ENCODE measurements at places on chromosomes 1 and 21.

DNA sequence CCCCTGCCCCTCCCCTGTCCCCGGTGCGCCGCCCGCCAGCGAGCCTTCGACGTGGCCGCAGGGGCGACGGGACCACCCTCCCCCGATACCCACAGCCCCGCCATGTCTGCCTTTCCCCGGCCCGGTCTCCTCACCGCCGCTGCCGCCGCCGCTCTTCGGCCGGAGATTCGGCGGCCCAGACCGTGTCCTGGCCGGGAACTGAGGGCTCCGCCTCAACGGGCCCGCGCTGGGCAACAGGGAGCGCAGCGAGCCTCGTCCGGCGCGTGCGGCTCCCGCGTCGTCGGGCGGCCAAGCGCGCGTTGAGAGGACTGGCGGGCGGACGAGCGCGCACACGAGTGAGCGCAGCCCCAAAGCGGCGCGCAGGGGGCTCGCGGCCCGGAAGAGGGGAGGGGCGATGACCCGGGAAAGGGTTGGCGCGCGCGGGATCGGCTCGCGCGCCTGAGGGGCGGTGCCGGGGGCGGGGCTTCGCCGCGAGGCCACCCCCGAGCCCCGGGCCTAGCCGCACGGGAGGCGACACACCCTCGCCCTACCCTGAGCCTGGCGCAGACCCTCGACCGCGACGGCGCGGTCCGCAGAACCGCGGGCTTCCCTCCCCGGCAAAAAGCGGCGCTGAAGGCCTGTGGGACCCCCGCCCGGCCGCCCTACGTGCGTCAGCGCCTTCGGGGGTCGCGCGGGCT is at the start of gene BTG3:
Gene BTG3, minus strand, starts transcription at position 337 of the 677 bp plus-strand sequence. CDS start 3,757 bp downstream, outside the sequence.
- peak; percentile 81 for DNase-seq

GRCh38 chr1:44033756-44034155 is 2.5 kb upstream of the SLC6A9 start:
- DNase-seq = no peak

DNA sequence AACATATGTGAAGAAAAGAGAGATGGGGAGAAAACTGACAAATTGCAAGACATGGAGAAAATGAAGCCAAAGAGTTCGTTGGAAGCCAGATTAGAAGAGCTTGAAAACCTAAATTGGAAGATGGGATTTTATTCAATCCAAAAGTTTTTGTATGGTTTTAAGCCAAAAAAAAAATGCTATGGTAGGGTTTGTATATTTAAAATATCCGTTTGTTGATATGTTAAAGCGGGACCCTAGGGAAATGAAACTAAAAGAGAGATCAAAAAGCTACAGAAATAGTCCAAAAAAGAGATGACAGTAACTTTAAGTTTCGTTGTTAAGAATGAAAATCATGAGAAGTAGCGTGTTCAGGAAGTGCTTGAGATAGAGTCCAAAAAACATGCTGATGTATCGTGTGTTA is 617.7 kb upstream of the ADGRL2 start:
- DNase-seq = no peak

DNA sequence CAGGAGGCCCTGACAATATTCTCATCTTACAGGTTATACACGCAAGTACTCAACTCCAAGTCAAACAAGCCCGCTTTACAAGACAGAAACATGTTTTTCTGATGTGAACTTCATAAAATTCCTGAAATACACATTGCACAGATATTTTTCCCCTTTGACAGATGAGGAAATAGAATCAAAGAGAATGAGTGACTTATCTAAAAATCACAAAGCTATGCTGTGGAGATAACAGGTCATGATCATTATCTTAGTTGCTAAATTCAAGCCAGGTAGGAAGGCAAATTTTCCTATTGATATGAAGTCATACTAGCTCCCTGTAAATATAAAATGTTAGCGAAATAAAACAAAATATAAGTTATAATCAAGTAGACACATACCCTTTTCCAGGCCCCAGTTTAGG is 18.3 kb downstream of the UBR4 start:
- no peak for DNase-seq

DNA sequence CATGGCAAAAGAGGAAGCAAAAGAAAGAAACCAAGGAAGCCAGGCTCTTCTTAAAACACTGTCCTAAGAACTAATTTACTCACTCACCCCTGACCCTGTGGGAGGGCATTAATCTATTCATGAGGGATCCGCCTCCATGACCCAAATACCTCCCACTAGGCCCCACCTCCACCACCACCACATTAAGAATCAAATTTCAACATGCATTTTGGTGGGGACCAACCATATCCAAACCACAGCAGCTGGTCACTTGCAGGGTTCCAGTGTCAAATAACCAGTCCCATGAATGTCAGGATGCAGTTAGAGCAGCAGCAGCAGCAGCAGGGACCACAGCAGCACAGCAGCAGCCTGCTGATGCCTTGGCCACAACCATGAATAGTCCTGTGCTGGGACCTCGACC is 83.8 kb downstream of the ZC3H11B start:
- DNase-seq = no peak

DNA sequence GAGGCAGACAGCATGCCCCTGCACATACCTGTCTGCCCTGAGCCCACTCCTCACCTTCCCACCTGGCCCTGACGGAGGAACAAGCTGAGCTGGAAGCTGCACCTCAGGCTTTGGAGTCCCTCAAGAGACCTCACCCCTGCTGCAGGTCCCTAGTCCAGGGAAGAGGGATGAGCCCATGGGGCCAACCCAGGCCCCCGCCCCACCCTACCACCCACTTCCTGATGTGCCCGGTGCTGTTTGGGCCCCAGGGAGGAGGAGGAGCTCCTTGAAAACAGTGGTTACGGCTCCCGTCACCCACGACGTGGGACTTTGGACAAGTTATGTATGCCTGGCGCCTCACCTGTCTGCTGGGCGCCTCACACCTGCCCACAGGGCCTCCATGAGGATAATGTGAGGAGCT is 250.2 kb downstream of the NPHP4 start:
- DNase-seq = no peak

DNA sequence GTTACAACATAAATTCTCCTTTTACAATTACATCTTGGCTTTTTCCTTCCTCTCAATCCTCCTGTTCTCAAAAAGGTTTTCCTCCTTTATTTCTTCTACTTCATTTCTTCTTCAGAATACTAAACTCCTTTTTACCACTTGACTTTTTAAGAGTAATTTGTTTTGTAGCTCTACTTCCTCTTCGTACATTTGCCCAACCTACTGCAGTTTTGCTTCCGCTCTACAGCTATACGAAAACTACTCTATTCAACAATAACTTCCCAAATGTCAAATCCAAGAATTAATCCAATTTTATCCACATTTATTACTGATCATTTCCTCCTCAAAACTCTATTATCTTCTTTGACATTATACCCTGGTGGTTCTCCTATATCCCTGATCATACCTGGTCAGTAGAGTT is 3.4 kb downstream of the GDAP2 start:
- DNase-seq = no peak

DNA sequence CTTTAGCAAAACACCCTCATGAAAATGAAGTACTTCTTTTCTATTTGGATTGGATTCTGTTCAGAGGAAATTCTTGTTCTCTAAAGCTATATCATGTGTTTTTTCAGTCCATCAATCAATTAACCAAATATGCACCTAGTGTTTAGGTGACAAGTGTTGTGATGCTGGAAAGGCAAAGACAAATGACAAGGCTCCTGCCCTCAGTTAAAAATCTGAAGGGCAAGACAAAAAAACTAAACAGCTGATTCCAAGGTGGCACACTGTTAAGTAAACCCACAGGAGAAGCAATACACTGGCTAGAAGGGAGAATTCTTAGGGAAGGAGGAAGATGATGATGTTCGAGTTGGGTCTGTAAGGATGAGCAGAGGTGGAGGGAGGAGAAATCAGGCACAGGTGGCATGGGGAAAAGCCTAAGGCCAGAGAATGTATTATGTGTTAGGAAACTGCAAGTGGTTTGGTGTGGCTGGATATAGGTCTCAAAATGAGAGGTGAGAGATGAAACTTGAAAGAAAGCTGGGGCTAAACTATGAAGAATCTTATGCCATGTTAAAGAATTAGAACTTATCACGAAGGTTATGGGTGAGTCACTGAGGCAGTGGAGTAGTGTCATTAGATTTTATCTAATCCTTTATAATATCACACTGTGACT is 51.8 kb upstream of the GFI1 start:
- peak; percentile 9 for DNase-seq

Data from fibroblast of pulmonary artery (primary cell).